T-helper 22 cell (primary cell): ENCODE measurements at places on chromosomes 7 and 10.

- peak; percentile 40 for DNase-seq
Observed at GRCh38 chr10:119209035-119209735, 1.8 kb downstream of the GRK5 start.

DNA sequence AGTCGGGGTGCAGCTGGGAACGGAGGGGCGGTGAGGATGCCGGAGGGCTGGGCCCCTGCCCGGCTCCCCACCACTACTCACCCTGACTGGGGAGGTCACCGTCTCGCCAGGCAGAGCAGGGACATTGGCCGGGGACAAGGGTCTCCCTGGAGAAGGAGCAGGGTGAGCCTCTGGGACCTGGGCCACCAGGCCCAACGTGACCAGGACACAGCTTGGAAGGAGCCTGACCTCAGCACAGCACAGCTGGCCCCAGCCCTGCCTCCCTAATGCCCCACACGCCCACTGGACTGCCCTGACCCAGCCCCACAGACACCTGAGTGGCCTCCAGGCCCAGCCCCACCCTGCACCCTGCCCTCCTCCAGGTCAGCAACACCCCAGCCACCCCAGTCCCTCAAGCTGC is 21.1 kb downstream of the MICALL2 start:
- no peak for DNase-seq

- no peak for DNase-seq
Observed at GRCh38 chr10:100895346-100895745, 17.4 kb upstream of the SLF2 start.

DNA sequence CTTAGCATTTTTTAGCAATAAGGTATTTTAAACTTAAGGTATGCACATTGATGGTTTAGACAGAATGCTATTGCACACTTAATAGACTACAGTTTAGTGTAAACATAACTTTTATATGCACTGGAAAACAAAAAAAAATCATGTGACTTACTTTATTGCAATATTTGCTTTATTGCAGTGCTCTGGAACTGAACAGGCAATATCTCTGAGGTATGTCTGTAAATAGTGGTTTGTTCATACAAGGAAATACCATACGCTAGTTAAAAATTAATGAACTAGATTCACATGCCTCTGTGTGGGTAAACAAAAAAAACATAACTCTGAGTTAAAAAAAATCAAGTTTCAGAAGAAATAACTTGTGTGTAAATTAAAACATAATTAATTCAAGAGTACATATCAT is 479.0 kb upstream of the MKI67 start:
- no peak for DNase-seq

DNA sequence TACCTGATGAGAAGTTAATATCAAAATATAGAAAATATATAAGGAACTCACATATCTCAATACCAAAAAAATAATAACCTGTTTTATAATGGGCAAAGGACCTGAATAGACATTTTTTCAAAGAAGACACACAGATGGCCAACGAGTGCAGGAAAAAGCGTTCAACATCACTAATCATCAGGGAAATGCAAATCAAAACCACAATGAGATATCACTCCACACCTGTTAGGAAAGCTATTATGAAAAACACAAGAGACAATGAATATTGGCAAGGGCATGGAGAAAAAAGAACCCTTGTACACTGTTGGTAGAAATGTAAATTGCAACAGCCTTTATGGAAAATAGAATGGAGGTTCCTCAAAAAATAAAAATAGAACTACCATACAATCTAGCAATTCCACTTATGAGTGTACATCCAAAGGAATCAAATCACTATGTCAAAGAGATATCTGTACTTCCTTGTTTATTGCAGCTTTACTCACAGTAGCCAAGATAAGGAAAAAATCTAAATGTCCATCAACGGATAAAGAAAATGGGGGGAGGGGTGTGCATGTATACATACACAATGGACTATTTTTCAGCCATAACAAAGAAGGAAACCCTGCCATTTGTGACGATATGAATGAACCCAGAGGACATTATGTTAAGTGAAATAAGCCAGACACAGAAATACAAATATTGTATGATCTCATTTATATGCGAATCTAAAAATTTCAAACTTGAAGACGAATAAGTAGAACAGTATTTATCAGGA is 3.6 kb upstream of the ALOX5 start:
- DNase-seq = no peak

DNA sequence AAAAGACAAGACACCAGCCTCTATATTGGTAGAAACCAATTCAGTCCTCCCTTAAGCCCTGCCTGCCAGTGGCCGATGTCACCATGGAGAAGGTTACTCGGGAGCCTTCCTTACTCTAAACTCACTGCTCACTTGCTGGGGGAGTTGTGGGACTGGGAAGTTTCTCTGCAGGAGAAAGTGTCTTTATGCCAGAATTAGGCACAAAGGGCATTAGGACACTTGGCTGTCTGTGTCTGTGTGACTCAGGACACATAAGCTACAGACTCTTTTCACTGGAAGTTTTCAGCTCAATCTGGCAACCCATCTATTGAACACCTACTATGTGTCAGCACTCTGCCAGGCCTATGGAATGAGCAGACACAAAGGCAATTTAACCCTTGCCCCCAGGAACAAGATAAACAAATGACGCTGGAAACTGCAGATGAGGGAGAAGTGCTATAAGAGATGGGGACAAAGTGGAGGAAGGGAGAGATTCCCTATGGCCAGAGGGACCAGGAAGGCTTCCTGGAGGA is 49.5 kb upstream of the CACUL1 start:
- no peak for DNase-seq

GRCh38 chr10:86659161-86659691 is 4.9 kb downstream of the OPN4 start:
- DNase-seq = no peak

DNA sequence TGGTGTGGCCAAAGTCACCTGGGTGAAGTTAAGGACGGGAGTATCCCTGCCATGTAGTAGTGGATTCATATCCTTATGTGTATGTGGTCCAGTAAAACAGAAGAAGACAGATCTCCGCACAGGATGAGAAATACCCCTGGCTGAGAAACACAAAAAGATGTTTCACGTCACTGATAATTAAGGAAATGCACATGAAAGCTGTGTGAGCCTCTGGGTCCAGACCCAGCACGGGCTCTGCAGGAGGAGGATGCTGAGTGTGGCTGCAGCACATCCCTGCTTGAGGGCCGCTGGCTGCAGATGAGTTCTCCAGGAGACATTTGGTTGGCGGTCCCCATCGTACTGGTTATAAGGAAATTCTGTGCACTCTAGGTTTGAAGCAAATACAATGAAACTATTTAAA is 8.2 kb upstream of the SUN1 start:
- no peak for DNase-seq

GRCh38 chr7:3670898-3671297 is 369.8 kb downstream of the SDK1 start:
- no peak for DNase-seq

DNA sequence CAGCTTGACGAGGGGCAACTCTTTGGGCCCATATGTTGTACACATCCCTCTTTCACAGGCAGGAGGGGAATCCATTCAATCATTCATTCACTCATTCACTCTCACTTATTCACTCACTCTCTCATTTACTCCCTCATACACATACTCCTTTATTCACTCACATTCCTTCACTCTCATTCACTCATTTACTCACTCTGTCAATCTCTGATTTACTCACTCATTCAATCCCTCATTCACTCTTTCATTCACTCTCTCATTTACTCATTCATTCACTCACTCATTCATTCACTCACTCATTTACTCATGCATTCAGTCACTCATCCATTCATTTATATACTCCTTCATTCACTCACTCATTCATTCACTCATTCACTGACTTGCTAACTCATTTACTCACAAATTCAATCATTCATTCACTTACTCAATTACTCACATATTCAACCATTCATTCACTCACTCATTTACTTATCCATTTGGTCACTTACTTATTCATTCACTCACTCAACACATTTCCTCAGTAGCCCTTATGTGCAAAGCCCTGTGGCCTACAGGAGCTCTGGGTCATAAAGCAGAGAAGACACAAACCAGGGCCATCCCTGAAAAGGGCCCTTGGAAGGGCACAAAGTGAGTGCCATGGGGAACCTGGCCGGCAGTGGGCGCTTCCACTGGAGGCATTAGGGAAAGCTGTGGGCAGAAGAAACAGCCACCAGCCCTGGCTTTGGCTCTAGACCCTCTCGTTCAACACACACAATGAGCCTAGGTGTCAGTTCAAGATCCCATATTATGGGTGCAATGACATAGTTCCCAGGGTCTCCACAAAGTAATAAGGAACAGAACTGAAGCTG is 26.0 kb downstream of the HIP1 start:
- DNase-seq = no peak

GRCh38 chr10:78277314-78278057 is 243.8 kb downstream of the RPS24 start:
- no peak for DNase-seq

DNA sequence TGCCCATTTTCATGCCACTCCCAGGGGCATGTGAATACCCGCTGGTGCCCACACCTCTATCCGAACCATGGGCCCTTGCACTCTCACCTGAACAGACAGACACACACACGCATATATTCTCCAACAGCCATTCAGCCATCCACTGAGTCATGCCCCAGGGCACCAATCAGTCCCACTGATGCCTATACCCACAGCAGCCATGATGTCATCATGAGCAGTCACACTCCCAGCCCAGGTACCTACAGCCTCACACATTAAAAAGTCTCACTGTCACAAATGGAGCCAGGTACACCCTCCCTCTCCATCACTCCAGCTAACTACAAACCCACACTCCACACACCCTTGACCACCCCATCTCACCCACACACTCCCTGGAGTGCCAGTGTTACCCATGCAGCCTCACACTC is 12.2 kb downstream of the VSIR start:
- peak; percentile 19 for DNase-seq

- no peak for DNase-seq
Observed at GRCh38 chr7:135930565-135931461, 46.3 kb downstream of the MTPN start.

DNA sequence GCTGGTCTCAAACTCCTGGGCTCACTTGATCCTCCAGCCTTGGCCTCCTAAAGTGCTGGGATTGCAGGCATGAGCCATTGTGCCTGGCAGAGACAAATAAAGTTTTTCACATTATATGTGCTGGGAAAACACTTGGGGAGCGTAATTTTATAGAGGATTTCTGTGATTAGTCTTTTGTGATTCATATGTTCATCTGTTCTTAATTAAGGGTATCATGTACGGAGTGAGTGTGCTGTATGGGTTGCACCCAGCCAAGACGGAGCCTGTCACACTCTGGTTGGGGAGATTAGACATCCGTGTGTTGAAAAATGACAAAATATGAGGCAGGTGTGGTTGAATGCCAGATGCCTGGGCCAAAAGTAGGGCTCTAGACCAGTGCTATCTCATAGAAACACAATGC is 10.3 kb downstream of the ADRB1 start:
- no peak for DNase-seq

DNA sequence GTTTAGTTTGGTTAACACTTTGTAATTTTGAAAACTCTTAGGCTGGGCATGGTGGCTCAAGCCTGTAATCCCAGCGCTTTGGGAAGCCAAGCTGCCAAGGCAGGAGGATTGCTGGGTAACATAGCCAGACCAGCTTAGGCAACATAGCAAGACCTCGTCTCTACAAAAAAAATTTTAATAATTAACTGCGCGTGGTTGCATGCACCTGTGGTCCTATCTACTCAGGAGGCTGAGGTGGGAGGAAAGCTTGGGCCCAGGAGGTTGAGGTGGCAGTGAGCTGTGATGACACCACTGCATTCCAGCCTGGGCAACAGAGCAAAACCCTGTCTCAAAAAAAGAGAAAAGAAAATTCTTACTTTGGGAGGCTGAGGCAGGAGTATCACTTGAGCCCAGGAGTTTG is 18.2 kb downstream of the MYOZ1 start:
- no peak for DNase-seq

GRCh38 chr7:17774248-17774647 is 166.0 kb downstream of the SNX13 start:
- DNase-seq = no peak

- DNase-seq = no peak
Observed at GRCh38 chr10:12397147-12397896, 48.0 kb downstream of the CAMK1D start.

DNA sequence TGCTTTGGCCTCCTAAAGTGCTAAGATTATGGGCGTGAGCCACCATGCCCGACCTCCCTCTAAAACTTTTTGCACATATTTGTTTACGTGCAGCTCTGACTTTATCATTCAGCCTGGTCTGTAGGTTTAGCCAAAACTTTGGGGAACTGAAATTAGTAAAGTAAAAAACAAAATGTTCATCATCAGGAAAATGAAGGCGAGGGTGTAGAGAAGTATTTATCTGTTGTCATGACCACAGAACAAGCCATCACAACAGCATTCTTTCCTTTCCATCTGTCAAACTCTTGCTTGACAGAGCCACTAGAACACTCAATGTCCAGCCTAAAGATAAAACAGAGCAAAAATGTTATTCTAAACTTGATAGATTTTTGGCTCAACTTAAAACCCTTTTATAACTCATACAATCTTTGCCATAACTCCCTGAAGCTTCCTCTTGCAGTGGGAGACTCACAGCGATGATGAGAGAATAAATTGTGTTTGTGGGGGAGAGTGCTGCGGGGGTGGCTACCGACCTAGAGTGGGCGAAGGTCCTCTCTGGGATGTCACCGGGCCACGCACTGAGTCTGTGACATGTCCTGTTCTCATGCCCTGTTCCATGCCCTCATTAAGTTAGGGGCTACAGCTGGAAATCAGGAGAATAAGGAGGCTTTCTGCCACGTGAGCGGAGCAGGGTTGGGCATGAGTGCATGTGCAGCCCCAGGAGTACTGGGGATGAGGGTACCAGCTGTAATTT is 58.6 kb upstream of the MKRN1 start:
- no peak for DNase-seq

GRCh38 chr10:132167976-132168375 is 18.8 kb upstream of the DPYSL4 start:
- no peak for DNase-seq

DNA sequence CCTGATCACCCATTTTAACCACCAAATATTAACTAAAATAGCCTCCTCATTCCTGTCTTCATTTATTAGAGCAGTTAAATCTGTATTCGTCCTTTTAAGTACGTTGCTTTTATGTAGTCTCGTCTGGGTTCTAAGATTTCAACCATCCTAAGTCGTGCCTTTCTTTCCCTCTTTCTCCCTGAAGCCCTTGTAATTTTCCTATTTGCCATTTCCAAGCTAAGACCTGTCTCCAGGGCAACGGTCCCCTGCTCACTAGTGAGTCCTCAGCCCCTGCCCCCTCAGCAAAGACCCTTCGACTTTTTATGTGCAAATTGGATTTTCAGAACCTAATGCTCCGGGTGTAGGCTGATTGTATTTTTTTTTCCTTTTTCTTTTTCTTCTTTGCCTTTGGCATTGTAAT is 16.1 kb upstream of the MEST start:
- DNase-seq = no peak

GRCh38 chr10:80253266-80253962 is 36.0 kb downstream of the MAT1A start:
- no peak for DNase-seq

GRCh38 chr10:74061104-74061503 is 63.2 kb downstream of the VCL start:
- DNase-seq = no peak
